Kidney glomerular epithelial cell (primary cell): ENCODE measurements at places on chromosomes 7 and 10.

DNA sequence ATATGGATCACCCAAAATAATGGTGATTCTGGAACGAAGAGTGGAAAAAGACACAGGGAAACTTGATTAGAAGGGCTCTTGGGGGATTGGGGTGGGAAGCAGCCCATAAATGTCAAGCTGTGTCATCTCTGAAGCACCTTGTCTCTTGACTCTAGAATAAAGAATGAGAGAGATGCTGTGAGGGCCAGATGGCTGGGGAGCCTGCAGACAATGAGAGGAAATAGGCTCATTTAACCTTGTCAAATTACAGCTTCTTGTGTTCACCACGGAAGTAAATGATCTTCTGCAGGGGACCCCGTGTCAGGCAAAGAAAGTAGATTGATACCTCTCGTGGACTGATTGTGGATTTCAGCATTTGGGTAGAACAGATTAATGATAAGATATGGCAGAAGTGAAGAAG lies 159.3 kb downstream of the ST7 start:
- DNase-seq, result no peak

DNA sequence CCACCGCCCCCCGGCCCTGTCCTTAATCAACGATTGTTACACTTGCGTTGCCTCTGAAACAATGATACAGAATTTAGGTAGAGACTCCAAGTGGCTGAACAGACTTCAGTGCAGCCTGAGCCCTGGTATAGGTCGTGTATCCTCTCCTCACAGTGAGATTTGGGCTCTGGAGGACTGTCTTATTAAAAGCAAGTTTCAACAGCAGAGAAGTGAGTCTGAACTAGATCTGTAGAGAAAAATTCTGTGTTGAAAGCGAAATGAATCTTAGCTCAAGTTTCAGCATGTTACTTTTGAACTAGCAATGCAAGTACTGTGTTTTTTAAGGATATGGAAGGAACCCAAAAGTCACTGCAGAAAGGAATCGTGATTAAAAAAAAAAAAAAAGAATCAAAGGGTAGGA lies 103.1 kb downstream of the HOXA1 start:
- DNase-seq, result no peak

DNA sequence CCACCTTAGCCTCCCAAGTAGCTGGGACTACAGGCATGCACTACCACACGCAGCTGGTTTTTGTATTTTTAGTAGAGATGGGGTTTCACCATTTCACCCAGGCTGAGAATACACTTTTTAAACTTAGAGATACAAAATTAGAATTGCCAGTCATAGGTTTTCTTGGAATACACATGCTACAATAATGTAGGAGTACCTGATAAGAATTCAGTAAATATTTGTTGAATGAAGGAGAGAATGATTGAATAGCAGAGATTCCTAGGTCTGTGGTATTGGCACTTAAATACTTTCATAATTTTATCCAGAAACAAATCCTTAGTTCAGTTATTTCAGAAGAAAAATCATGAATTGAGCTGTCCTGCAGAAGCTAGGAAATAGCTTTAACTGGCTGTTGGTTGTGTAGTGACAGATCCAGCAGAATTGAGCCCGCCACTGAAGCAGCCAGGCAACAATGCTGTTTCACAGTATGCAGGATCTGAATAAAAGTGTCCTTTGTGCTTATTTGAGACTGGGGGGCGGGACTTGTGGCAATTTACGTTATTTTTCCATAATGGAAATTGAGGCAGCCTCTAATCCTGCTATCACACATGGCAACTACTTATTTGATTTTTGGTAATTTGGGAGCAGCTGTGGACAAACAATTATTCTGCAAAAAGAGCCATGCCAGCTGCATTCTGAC lies 31.5 kb downstream of the NRF1 start:
- DNase-seq, result no peak

- DNase-seq, result no peak
Observed at GRCh38 chr10:110153396-110153795, 54.0 kb upstream of the MXI1 start.

GRCh38 chr10:16689227-16689626 lies 128.0 kb downstream of the RSU1 start:
- DNase-seq, result no peak

DNA sequence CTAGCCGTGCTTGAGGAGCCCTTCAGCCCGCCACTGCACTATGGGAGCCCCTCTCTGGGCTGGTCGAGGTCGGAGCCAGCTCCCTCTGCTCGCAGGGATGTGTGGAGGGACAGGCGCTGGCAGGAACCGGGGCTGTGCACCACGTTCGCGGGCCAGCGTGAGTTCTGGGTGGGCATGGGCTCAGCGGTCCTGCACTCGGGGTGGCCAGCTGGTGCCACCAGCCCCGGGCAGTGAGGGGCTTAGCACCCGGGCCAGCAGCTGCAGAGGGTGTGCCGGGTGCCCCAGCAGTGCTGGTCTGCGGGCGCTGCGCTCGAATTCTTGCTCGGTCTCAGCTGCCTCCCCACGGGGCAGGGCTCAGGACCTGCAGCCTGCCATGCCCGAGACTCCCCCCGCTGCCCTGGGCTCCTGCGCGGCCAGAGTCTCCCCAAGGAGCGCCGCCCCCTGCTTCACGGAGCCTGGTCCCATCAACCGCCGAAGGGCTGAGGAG lies 90.8 kb upstream of the NRG3 start:
- no peak for DNase-seq

DNA sequence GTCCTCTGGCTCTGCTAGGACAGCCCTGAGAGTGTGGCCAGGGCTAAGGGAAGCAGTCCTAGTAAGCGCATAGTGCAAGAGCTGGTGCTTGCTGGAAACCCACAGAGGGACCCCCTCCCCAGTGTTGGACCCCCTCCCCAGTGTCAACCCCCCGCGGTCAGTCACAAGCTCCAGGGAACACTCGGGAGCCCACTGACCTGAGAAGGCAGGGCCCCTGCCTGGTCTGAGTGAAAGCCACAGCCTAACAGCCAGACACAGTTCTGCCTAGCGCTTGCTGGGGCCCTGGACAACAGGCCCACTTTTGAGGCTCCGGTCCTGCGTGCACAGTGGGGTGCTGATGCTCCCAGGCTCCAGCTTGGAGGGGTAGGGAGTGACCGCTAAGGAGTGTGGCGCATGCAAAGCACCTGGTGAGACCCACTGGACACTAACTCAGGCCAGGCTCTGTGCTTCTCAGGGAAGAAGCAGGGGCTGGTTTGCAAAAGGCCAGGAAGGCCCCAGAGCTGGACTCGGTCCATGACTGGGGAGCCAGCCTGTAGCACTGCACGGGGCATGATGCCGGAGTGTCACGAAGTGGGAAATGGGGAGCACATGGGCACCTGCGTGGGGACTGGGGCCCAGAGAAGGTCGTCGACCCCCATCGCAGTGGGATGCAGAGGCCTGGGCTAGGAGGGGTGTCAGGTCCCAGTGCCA lies 175.8 kb upstream of the PPP2R2D start:
- no peak for DNase-seq

GRCh38 chr10:44962870-44963738 lies 3.5 kb downstream of the RASSF4 start:
- no peak for DNase-seq
